Sciatic nerve (tissue), 2 donors: ENCODE measurements at places on chromosomes 13 and 19. TPM values are rescaled to one million over a fixed set of nuclear protein-coding genes. Genes with fewer than 3 reads are reported as not detected.

GRCh38 chr19:38710928-38711725 lies 33.1 kb downstream of the CAPN12 start:
- DNase-seq: no peak

DNA sequence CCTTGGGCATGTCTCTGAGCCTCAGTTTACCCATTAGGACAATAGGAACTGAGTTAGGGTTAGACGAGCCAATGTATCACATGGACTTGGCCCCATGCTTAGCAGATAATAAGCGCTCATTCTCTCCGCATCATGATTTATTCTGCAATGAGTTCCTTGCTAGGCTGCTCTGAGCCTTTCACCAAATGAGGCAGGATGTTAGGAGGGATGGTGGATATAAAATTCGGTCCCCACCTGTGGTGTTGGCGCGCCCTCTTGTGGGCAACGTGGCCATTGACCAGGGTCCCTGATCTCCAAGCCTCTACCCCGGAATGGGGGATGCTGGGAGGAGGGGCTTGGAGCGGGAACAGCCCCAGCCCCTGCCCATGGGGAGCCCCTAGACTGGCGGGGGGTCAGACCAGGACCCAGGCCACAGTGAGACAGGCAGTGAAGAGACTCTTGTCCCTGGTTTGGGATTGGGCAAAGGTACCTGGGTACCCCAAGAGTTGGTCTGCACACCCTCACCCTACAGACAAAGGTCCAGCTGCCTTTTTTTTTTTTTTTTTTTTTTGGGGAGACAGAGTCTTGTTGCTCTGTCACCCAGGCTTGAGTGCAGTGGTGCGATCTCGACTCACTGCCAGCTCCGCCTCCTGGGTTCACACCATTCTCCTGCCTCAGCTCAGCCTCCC lies 43.9 kb downstream of the CERS4 start:
- peak; percentile 93 for DNase-seq

- no peak for DNase-seq
Observed at GRCh38 chr19:30235946-30236345, 136.2 kb upstream of the ZNF536 start.

- peak; percentile 74 for DNase-seq
Observed at GRCh38 chr13:99658261-99658991, 157.2 kb downstream of the TM9SF2 start.

Gene CCDC70
- not detected for total RNA-seq

Gene FGF9
- 2.1 TPM for total RNA-seq
